Sigmoid colon (tissue), 7 donors: ENCODE measurements at places on chromosomes 2 and 18. TPM values are rescaled to one million over a fixed set of nuclear protein-coding genes. Genes with fewer than 3 reads are reported as not detected.

GRCh38 chr2:3902131-3902530 lies 198.8 kb downstream of the DCDC2C start:
- no peak for DNase-seq

GRCh38 chr2:216181953-216182461 lies 72.9 kb downstream of the XRCC5 start:
- DNase-seq, result no peak

DNA sequence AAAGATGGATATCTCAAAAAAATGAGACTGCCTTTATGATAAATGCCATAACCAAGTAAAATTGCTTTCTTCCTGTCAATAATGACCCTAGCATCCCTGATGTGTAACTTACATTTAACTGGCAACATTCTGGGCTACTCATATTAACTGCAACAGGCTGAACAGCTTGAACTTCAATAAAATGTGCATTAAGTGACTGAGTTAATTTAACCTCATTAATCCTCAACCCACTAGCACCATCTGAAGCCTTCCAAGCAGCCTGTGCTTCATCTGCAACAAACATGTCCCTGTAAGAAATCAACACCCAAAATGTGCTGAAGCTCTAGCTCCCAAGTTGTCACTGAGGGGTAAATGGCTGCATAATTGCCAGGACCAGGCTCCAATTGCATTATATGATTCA lies 296.2 kb upstream of the ZC3H15 start:
- no peak for DNase-seq

GRCh38 chr18:45894818-45895217 lies 69.3 kb downstream of the SIGLEC15 start:
- DNase-seq, result no peak

The KCNS3 gene
- 18.8 TPM for total RNA-seq

DNA sequence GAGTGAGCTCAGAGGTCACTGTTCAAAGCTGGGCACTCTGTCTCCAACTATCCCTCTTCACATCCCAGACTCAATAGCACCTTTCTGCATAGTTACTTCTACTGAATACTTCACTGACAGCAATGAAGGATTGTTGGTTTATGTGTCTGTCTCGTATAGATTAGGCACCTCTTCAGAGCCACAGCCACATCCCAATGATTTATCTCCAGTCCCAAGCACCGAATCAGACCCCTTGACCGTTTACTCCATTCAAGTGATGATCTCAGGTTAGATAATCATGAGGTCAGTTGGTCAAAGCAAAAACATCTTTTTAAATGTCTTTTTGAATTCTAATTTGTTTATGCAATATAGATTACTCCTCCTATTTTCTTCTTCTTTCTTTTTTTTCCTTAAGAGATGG lies 14.7 kb downstream of the NEDD4L start:
- no peak for DNase-seq

The CHRND gene
- not detected for total RNA-seq

The NCKAP5 gene
- total RNA-seq, result 0.82 TPM

The ZBTB7C gene
- 1.7 TPM for total RNA-seq

The FAM110C gene
- total RNA-seq, result not detected
